Stimulated activated CD8-positive, alpha-beta memory T cell treated with anti-CD3 and anti-CD28 coated beads, Interleukin-7, amount 100 ng/mL, for 1 hour (primary cell): ENCODE measurements at places on chromosomes 7 and 10.

DNA sequence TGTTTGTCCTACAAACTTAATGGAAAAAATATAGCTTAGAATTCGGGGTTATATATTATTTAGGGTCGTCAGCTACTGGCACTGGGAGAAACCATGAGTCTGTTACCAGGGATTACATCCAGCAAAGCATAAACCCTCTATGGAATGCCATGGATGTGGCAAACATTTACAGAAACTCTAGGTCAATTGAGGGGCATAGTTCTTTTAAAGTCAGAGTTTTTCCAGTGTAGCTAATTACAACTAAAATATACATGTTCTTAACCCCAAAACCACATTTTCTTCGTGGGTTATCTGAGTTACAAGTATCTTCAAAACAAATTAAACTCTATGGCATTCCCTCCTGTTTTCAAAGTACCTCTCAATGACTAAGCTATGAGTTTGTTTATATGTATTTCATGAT is 99.3 kb upstream of the THSD7A start:
- no peak for DNase-seq

- DNase-seq = no peak
Measured at GRCh38 chr7:78006063-78006755, 207.6 kb downstream of the PHTF2 start.

GRCh38 chr7:5234852-5235831 is 45.1 kb downstream of the WIPI2 start:
- no peak for DNase-seq

DNA sequence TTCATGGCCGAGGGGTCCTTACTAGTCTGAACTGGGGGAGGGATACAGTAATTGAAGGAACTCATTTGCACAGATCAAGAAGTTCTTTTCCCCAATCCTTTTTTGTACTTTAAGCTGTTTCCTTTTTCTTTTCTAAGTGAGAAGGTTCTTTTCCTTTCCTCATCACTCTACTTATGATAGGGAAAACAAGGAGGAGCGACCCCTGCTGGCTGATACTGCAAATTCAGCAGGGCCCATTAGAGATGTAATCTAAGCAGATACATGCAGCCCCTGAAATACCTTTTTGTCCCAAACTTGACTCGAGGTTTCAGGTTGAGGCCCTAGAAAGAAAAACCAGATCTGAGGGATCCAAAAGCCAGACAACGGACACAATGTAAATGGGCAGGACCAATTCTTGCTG is 305.5 kb downstream of the DNAJB9 start:
- DNase-seq = no peak

GRCh38 chr10:129725011-129725410 is 239.1 kb downstream of the EBF3 start:
- DNase-seq = no peak

- no peak for DNase-seq
Measured at GRCh38 chr7:41655426-41655825, 47.5 kb downstream of the INHBA start.

- DNase-seq = no peak
Measured at GRCh38 chr10:87500646-87501048, 4.0 kb upstream of the MINPP1 start.

- no peak for DNase-seq
Measured at GRCh38 chr7:91316426-91316825, 52.2 kb downstream of the FZD1 start.

DNA sequence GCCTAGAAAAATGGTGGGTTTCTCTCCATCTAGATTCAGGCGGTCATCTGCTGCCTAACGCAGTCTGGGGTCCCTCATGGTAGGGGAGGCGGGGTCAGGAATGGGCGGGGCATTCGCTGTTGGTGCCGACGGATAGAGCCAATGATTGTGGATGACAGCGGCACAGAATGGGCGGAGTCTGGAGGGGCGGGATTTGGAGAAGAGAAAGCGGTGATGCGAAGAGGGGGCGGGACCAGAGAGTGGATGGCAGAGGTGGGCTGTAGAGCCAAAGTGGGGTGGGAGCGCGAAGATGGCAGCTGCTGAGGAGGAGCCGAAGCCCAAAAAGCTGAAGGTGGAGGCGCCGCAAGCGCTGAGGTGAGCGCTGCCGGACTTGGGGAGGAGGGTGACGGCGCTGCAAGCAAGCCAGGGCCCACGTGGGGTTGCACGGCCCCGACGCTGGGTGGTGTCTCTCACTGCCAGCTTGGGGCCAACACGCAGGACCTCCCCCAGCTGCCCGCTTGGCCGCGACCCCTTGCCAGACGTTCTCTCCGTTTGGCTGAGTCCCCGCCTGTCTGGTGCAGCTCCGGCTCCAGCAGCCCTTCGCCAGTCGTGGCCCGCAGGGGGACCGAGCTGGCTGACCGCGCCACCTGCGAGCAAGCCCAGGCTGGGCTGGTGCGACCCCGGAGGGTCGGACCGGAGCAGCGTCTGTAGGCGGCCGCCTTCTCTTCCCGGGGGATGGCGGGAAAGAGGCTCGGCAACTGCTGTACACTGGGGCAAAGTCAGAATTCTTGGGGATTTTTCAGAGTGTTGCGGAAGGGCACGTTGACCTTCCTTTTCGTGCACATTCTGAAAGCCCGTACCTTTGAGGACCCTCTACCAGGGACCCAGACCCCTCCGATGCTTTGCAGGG is at the start of gene ADK:
Gene ADK (plus strand): TSS at position 232 of the 889 bp plus-strand sequence. CDS start 58 bp downstream, at position 290.
- DNase-seq = peak; percentile 99

- no peak for DNase-seq
Measured at GRCh38 chr7:633381-634018, 93.0 kb upstream of the DNAAF5 start.
